ENCODE measurements at places on chromosomes 3 and 15.

GRCh38 chr3:158086776-158087175 is 19.4 kb downstream of the SHOX2 start:
- DNase-seq = no peak

GRCh38 chr3:52080830-52081719 is 24.7 kb upstream of the DUSP7 start:
- no peak for DNase-seq

- no peak for DNase-seq
Measured at GRCh38 chr3:42662813-42663535, 9.5 kb downstream of the ZBTB47 start.

GRCh38 chr3:9198899-9199335 is 50.5 kb downstream of the SRGAP3 start:
- no peak for DNase-seq

DNA sequence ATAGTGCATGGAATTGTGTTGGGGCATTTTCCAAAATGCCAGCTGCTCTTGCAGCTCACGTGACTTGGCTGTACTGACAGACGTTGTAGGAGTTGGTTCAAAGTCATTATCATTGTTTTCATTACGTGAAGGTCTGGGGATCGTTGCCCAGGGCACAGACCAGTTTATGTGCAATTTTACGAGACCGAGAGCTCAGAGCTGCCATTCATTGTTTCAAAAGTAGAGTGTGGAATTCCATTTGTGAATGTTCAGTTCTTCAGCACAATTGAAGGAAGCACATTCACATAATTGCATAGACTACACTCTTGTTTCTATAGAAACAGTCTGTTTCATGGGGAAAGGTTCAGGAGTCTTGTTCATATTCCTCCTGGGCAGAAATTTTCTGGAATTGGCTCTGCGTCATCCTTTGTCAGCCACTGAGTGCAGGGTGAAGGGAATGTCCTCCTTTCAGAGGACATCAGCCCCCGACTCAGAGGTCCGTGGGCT is 54.5 kb downstream of the GABRG3 start:
- DNase-seq = no peak

DNA sequence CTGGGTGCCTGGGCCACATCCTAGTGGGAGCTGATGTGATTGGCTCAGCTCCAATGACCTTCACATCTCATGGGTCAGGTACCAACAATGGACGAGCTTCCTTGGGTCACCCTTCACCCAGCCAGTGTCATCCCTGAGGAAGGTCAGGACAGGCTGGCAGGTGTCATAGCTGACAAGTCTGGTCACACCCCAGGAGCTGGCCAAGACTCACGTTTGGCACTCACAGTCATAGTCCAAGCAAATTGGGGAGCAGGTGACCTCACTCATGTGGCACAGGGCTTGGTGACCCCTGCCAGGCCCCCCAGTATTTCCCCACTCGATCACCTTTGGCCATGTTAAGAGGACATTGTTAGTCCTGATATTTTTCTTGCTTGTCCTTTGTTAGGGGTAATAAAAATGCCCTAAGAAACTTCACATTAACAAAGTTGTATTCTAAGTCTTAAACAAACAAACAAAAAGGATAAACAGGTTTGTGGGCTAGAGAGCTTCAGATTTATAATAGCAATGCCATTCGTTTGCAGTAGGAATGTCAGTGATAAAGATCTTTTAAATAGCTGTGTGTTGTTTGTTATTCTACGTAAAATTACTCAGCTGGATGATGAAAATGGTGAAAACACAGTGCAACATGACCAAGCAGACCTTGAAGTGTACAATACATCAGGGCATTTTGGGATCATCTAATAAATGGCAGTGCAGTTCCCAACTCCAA is 79.5 kb upstream of the POMGNT2 start:
- DNase-seq = no peak

- DNase-seq = no peak
Measured at GRCh38 chr3:66093981-66094380, 55.3 kb upstream of the MAGI1 start.
